Stimulated activated CD8-positive, alpha-beta memory T cell treated with anti-CD3 and anti-CD28 coated beads, Interleukin-2, amount 100 ng/mL, for 1 hour (primary cell): ENCODE measurements at places on chromosomes 1 and 21.

- DNase-seq = no peak
Measured at GRCh38 chr1:167472752-167473521, 45.4 kb downstream of the CD247 start.

DNA sequence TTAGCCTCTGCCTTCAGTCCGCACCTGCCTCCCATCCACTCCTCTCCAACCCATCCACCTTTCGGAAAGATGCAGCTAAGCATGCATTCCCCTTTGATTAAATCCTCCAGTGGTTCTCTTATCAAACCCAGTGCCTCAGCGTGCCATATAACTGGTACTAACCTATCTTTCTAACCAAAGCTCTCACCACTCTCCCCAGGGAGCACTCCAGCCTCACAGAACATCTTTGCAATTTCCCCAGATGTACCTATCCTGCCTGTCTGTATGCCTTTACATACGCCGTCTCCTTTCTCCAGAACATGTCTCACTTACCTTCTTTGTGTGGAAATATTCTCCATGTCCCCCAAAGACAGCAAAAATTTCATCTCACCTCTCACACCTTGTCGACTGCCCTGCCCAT is 80.0 kb downstream of the SLC25A24 start:
- DNase-seq = no peak

- DNase-seq = no peak
Measured at GRCh38 chr1:67771152-67771551, 62.1 kb downstream of the GNG12 start.

DNA sequence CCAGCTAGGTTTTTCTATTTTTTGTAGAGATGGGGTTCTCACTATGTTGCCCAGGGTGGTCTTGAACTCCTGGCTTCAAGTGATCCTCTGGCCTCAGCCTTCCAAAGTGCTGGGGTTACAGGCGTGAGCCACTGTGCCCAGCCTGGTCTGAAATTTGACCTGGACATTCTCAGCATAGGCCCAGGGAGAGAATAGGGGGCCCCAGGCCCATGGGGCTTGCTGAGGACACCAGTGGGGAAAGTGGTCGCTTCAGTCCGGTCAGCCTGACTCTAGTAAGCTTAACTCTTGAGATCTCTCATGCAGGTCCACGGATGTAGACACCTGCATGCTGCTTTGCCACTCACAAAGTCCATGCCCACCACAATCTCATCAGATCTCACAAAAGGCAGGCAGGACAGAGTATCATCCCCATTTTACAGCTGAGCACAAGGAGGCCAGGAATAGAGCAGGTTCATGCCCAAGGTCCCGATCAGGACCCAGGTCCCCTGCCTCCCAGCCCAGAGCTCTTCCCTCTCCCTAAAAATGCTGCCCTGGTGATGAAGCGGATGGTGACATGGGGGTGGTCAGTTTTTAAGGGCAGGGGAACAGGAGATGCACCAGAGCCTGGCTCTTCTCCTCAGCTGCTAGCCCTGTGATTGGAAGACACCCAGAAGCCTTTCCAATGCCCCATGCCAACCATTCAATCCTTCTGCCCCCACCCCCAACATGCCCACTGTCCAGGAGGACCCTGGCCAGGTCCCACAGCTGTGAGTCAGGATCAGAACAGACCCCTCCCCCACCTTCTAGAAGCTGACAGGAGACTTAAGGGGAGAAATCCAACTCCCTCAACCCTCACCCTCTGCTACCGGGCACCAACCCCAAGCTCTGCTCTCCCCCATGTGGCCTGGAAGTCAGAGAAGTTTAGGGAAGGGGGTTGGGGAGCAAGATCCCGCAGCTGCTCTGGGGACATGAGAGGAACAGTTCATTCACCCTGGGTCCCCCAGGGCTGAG is 1.8 kb downstream of the FHL3 start:
- DNase-seq = no peak

DNA sequence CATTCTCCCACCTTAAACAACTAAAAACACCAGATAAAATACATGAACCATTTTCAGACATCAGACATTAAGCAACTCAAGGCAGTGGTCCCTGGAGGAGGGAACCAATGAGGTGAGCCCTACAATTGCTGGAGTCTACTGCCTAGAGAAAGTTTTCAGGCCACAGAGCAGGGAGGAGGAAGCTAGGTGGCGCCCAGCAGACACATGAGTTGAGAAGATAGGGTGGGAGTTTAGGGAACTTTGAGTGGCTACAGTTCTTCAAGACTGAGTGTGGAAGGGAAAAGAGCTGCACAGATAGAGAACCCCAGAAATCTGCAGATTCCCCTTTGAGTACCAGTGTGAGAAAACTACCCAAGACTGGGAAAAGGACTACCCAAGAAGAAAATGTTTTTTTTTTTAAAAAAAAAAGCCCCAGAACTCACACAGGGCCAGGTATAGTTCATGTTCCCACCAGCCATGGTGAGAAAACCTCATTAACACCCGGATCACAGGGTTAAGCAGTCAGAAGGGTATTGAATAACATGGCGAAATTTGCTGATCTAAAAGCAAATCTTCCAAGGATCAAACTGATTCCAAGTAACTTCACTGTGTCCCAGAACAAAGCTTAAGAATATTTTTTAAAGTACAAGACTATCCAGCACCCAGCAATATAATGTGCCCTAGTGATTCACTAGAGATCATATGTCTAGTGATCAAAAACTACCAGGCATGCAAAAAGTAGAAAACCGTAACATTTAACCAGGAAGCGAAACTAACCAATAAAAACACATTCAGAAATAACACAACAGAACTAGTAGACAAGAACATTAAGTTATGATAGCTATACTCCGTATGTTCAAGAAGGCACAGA is 12.0 kb downstream of the ALDH9A1 start:
- no peak for DNase-seq

GRCh38 chr1:237199026-237199425 is 157.0 kb downstream of the RYR2 start:
- DNase-seq = no peak
